ENCODE measurements at places on chromosomes 13 and 19.

DNA sequence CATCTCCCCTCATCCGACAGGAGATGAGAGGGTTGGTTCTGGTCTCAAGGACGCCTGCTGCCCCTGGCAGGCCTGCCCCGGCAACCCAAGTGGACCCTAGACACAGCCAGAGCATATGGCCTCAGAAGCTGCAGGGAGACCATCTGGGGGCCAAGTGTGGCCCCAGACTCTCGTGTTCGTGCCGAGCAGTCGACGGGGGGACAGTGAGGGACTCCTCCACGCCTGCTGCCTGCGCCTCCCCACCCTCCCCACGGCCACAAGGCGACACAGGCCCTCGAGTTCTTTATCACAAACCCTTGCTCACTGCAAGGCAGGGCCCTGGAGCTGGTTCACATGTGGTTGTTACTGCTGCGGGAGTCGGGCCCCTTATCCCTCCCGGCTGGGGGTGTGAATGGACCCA is 9.3 kb downstream of the CAPS start:
- DNase-seq = no peak

DNA sequence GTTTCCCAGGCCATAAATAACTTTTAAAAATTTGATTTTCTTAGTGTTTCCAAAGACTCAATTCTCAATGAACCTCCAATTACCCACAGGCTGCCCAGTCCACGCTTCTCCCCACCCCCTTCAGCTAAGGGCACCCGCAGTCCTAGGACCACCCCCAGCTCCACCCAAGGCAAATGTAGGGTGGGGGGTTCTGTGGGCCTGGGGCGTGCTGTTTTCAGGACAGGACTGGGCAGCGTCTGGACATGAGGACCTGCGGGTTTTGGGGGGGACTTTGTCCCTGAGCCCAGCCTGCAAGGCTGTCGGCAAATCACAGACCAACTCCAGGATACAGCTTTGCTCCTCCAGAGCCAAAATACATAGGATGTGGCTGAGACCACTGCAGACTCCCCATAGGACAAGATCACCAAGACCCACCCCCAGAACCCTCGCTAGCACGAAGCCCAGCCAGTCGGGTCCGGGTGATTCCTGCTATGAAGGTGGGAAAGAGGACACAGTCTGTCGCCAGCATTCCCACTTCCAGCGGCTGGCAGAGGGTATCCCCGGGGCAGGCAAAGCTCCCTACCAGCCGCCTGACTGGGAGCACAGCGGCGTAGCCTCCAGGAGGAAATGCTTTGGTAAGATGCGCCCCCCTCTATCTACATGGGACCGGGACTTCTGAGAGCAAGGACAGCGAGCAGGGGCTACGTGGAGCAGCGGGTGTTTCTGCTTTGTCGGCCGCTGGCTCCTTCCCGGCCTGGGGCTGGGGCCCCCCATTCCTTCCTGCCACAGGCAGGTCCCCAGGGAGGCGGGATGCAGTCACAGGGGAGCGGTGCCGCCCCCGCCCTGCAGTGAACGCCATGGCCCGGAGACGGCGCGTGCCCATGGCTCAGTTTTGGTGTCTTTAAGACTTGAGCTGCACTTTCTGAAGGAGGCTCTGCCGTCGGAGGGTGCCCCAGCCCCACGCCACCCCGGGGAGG is 1.6 kb upstream of the TIMM13 start:
- no peak for DNase-seq

DNA sequence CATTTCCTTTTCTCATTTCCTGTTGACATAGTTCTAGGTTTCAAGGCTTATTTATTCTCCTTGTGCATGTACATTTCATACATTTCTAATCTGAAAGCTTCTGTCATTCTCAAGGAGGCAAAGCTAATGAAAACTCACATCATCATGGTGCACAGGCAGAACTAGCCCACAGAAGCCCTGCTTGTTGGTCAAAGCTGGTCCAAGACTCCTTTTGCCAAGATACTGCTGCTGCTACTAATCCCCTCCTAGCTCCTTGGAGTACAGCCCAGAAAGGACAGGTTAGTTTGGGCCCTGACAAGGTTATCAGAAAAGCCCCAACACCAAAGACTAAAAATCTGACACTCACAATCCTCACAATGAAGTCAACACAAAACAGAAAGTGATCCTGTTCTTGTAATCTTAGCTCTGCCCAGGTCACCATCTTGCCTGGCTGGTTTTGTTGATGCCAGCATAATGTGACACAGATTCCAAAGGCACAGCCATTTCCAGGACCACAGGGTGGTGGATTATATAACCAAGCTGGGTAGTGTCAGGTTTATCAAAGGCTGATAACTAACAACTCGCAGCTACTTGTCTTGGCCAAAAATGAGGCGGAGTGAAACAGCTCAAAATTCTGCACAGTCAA is 417.4 kb downstream of the NDFIP2 start:
- no peak for DNase-seq

- DNase-seq = peak; percentile 18
These were observed 117.4 kb downstream of the ESD start for GRCh38 chr13:46679369-46680120.

DNA sequence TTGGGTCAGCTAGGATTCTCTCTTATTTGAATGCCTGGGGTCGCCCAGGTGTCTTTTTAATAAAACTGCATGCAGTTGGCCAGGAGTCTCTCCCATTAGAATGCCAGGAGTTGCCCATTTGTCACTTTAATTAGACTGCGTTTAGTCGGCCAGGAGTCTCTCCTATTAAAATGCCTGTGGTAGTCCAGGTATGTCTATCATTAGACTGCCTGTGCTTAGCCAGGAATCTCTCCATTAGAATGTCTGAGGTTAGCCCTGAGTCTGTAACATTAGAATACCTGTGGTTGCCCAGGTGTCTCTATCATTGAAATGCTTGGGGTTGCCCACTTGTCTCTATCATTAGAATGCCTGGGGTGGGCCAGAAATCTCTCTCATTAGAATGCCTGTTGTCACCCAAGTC is 1470.9 kb downstream of the UQCRFS1 start:
- DNase-seq = no peak

GRCh38 chr19:30083125-30083681 is 141.2 kb downstream of the URI1 start:
- no peak for DNase-seq

DNA sequence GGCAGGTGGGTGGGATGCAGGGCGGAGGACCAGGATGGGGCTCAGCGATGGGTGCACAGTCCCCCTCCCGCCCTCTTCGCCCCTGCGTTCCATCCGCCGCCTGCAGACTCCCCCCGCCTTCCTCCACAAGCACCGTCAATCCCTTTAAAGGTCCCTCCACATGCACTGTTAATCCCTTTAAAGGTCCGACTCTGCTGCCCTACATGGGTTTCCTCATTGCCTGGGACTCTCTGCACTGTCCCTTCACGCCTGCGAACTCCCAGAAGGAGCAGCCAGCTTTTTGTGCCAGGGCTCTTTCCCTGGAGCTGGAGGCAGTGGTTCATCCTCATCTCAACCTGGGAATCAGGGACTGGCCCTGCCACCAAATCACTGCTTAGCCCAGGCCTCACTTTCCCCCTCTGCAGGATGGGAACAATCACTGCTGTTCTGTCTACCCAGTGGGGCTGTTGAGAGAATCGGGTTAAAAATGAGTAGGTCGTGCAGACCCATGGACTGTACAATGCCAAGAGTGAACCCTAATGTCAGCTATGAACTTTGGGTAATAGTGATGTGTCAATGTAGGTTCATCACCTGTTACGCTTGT is 20.4 kb downstream of the ZNF574 start:
- no peak for DNase-seq

- peak; percentile 11 for DNase-seq
These were observed 717 bp downstream of the SPRYD7 start for GRCh38 chr13:49935171-49936074.

DNA sequence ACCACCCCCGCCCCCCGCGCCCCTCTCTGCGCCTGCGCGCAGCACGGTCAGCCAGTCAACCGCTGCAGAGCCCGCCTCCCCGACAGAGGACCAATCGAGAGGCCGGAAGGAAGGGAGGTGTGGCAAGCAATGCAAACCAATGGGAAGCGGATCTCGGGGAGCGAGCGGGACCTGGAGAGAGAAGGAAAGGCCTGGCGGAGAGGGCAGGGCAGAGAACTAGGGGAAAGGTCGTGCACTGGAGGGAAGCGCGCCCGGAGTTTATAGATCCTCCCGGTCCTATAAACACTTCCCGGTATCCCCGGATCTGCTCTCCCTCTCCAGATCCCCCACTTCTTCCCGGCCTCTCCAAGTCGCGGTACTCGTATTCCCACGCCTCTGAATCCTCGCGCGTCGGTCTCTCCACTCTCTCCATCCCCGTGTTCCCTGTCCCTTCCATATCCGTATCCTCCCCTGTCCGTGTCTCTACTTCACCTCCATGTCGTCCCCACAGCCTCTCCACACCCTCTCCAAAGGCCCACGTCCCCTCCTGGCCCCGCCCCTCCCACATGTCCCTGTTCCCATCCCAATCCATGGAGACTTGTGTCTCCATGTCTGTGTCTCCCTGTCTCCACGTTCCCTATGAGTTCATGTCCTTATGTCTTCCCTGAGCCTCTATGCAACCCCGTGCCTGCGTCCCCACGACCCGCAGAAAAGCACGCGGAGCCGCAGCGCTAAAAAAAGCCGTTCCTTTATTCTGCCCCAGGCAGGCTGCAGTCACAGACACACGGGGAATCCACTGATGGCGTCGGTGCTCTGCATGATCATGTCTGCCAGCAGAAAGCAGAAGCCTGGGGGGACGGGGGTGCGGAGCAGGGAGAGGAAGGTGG is 434 bp upstream of the ETFB start:
- DNase-seq = peak; percentile 93

GRCh38 chr13:113488283-113488682 is 2.2 kb downstream of the DCUN1D2 start:
- DNase-seq = no peak

DNA sequence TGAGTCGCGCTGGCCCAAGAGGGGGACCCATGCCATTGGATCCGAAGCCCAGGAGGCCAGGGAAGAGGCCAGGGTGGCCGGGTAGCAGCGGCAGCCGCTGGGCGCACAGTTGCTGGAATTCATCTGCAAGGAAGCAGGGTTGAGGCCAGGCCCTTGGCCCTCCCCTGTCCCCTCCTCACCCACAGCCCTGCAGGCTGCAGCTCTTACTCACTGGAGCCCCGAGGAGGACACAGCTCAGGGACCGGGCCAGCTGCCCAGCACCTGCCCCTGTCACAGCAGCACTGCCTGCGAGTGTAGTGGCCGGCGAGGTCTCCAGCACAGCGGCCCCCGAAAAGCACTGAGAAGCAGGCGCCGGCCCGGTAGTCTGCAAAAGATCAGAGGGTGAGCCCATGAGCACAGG is 11.2 kb downstream of the FBN3 start:
- DNase-seq = no peak

DNA sequence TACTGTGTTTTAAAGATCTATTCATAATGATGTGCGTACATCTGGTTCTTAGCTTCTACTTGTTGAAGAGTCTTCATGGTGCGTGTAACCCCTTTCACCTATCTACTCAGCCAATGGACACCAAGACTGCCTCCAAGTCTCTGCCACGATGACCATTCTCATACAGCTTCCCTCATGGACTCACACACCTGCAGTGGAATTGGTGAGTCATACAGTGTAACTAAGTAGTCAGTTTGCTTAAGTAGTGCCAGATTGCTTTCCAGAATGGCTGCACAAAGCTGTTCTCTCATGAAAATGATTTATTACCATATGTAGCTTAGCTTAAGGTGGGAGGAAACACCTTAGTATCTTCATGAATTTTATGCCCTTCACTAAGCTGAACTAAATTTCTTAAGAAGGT is 112.3 kb downstream of the AKAP11 start:
- DNase-seq = no peak

DNA sequence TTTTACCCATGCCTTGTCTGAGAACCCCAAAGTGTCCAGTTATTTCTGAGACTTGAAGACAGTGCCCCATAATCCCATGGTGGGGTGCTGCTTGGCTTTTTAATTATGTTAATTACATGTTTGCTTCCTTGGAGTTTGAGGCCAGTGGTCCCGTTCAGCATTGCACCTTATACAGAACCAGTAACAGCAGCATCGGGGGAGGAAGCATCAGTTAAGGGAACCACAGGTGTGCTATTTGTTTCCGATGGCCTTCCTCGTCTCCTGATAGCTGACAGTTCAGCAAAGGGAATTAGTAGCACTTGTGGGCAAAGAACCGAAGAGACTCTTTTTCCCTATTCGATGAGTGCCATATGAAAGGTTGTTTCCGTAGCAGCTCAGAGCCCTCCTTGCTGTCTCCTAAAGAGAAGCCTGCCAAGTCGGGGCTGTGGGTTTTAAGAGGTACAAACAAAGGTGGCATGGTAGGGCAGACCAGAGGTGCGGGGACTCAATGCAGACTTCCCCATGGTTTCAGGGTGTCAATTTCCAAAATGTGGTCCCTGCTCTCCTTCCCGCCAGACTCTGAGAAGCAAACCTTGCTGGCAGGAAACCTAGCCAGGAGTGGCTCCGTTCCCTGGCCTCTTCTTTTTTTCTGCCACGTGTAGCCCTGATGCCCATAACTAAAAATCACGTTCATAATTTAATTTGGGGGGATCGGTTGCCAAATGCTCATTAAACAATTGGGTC is 225.2 kb upstream of the TSHZ3 start:
- no peak for DNase-seq

DNA sequence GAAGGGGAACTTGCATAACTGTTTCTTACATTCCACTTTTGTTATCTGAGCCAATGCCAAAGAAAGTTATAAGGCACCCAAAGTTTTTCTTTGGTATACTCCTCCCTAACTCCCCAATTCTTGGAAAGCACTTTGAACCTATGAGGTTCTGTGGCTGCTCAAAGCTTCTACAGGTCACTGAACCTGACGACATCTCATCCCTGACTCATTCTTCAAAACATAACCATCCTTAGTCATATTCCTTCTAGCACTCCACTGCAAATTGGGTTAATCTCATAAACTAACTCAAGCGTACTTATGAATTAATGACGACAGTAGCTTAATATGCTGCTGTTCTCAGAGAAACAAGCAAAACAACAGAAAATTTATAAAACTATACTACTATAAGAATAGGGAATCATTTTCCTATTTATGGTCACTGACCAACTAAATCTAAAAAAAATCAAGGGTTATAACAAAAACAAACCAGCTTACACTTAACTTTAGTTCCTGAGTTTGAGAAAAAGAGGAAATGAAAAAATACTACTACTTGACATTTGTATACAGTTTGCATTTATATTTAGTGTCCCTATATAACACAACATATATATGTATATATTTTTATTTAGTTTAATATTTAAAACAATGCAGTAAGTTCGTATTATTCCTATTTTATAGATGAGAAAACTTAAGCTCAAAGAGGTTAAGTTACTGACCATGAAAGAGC is 69.1 kb downstream of the CAB39L start:
- no peak for DNase-seq

DNA sequence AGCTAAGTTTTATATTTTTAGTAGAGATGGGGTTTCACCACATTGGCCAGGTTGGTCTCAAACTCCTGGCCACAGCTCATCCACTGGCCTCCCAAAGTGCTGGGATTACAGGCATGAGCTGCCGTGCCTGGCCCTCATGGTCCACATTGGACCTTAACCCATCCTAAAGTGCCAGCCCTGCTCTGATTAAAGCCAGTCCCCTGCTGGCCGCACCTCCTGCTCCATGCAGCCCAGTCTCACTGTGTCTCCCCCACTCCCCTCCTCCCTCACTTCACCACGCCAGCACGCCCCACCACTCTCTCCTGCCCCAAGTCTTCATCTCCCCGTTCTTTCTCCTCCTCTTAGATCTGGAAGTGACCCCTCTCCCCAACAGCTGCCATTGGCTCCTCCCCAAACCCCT is 16.7 kb upstream of the SDHAF1 start:
- no peak for DNase-seq

- no peak for DNase-seq
These were observed 14.7 kb downstream of the CCDC169 start for GRCh38 chr13:36282821-36283432.
